CD4-positive, CD25-positive, alpha-beta regulatory T cell (primary cell): ENCODE measurements at places on chromosomes 12 and 14.
A peak's percentile ranks its signal among the peaks of the same experiment; 100 is the strongest.

DNA sequence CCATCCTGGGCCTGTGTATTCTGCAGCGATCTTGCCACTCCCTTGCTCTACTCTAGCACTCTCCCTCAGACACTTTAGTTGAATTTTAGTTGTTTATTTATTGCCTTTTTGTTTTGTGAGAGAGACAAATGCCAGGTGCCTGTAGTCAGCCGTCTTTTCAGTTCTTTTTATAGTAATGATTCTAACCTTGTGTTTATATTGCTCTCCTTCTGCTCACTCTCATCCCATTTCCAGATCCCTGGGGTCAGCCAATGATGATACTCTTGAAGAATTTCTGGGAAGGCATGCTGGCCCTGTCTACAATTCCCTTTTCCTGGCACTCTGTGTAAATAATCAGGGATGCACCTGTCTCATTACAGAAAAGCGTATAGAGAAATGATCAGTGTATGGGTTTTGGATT lies 334.1 kb upstream of the MIS18BP1 start:
- DNase-seq = no peak

DNA sequence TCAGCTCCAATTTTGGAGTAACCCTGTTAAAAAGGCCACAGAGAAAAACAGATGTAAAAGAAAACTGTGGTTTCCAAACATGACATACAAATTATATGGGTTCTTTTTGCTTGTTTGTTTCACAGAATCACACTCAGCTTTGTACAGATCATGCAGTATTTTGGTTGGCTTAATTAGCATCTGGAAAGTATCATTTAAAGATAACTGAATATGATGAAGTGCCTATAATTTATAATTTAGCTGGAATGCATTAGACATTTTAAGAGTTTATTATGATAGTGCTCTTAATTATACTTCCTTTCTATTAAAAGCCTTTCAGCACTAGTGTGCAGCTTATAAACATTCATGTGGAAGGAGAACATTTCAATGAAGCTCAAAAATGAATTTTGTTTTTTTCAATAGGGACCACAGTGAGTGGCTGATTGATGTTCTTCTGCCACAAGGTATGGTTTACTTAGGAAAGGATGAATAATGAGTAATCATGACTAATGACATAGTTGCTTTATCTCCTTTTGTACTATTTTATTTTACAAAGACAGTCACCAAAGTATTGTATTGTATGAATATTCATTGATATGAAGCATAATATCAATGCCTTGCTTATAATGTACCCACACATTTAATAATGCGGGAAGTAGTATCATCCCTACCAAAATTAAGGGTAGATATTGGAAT lies 98.3 kb downstream of the UNC79 start:
- DNase-seq = no peak

GRCh38 chr14:23299211-23299957 lies 3.3 kb downstream of the PPP1R3E start:
- peak; percentile 47 for DNase-seq

- no peak for DNase-seq
Observed at GRCh38 chr14:51619561-51619960, 32.1 kb upstream of the FRMD6 start.

GRCh38 chr12:51187370-51187987 lies 14.5 kb upstream of the TFCP2 start:
- no peak for DNase-seq

DNA sequence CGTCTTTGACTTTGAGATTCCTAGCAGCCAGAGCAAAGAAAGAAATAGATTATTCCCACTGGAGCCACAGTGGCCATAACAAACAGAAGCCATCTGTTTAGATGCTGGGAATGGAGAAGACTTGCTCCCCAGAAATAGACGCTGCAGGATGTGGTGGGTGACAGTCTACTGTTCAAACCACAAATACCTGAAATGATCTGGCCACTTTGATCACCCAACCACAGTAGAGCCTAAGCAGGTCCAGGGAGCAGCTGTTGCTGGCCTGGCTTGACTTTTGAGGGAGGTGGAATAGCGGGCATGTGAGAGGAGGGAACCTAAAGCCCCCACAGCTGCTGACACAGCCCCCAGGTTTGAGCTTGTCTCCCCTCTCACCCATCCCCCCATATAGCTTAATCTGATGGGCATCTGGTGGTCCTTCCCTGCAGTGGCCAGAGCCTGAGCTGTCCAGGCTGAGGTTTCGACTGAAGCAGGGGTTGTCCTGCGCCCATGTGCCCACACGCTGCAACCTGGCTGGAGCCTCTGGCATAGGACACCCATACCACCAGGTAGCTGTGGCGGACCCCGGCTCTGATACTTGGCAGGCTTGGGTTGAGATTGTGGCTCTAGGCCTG lies 38.7 kb downstream of the SH2B3 start:
- DNase-seq = no peak

DNA sequence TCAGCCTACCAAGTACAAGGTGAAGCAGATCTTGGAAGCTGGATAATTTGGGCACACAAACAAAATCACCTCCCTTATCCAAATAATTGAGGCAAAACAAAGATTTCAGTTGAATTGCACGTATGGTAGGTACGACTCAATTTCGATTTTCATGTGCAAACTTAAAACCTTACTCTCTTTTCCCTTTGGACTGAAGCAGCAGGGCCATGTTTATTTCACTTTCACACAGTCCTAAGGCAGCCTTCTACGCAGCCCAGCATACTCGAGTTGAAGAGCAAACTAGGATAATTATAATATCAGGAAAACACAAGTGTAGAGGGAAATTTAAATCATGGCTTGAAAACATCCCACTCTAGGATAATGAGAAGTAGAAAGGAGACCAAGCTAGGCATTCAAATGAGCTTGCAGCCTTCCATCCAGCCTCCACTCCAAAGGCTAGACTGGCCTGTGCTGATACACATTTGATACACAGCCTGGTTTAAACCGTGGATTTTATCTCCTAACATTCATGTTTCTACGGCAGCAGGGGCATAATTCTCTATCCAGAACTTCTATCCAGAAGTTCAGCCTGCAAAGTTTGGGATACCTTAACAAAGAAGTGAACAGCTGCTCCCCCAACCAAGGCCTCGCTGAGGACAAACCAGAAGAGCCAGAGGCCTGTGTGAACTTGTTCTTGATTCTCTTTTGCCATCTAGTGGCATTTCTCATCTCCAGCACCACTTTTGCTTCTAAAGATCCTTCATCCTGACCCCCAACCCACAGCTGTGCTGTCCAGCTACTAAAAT lies 2.4 kb upstream of the RNASE7 start:
- DNase-seq = no peak

- DNase-seq = no peak
Observed at GRCh38 chr12:31026202-31026601, 47.5 kb upstream of the DDX11 start.

GRCh38 chr14:67573228-67574010 lies 26.6 kb downstream of the PIGH start:
- no peak for DNase-seq

DNA sequence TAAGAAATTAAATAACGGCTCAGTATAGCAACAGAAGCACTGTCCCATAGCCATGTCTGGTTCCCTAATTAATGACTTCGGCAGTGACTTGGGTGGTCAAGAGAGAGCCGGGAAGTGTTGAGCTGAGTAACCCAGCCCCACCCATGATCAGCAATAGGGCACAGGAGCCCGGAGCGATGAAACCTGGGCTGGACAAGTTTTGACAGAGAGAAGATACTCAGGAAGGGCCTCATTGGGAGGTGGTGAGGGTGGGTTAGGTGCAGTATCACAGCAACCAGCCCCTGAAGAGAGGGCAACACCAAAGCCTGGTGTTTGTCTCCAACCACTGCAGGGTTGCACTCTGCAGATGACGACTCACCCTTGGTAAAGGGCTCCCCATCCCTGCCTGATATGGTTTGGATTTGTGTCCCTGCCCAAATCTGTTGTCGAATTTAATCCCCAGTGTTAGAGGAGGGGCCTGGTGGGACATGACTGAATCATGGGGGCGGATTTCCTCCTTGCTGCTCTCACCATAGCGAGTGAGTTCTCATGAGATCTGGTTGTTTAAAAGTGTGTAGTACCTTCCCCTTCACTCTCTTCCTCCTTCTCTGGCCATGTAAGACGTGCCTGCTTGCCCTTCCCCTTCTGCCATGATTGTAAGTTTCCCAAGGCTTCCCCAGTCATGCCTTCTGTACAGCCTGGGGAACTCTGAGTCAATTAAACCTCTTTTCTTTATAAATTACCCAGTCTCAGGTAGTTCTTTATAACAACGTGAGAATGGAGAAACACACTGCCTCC lies 124.9 kb upstream of the MED13L start:
- no peak for DNase-seq

DNA sequence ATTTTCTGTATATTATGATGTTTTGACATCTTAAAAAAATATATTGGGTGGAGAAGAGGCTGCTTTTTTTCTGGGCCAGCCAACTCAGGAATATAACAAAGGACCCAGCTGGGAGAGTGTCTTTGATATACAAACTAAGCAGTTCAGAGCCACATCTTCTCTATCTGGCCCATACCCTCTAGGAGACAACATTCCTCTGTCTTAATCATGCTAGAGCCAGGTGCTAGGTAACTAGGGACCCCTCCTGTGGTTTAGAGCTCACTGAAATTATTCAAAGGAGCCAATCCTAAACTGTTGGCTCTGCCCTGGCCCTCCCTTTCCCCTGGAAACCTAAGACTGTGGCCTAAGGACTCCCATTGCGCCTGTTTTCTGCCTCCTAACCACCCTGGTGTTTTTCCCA lies 193.1 kb upstream of the DIO2 start:
- DNase-seq = no peak

DNA sequence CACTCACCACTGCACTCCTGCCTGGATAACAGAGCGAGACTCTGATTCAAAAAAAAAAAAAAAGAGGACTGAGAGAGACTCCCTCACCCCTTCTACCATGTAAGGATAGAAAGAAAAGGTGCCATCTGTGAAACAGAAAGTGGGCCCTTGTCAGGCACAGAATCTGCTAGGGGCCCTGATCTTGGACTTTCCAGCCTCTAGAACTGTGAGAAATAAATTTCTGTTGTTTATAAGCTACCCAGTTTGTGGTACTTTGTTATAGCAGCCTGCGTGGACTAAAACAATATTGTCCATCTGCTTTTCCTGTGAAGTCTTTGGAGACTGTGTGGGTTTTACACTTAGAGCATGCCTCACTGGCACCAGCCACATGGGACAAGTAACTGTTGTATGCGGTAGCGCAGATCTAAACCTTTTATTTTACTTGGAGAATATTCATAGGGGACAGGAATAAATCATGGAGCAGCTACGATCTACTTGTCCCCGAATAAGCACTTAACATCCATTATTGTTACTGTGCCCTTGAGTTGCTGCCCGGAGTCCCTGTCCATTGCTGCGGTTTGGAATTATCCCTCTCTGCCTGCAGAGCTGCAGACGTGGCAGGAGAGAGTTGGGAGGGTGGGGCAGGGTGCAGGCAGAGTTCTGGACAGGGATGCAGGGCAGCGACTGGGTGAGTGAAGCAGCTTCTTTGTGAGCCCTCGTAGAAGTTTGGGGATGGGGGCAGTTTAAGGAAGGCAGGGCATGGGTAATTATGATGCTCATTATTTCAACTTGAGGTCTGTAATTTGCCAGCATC lies 52.4 kb upstream of the STON2 start:
- no peak for DNase-seq

GRCh38 chr12:42886160-42886559 lies 296.6 kb upstream of the PRICKLE1 start:
- DNase-seq = no peak

DNA sequence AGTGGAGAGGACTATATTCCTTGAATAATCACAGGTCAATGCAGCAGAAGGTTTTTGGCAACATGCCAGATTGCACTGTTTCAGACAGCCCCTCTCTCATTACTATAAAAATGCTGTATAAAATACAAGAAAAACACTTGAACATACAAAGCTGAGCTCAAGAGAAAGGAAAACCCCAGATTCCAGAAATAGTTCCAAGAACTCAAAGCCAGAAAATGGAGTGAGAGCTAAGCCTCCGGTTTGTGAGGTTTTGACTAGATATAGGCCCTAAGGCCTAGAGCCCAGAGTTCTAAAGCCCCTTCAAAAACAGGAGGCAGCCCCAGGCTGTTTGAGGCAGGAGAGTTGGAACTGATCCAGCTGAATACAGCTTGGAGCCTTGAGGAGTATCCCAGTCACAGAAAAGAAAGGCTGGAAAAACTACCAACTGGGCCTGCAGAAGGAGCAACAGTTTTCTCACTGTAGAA lies 29.4 kb upstream of the ACTN1 start:
- DNase-seq = no peak
